Smooth muscle cell of trachea (primary cell): ENCODE measurements at places on chromosomes 6 and 20. TPM values are rescaled to one million over a fixed set of nuclear protein-coding genes. Genes with fewer than 3 reads are reported as not detected.

The SLC17A2 gene
- total RNA-seq = not detected in 2 replicates

The CDKAL1 gene
- total RNA-seq = 17.5 and 23.1 TPM in 2 replicates

The SYTL3 gene
- 4.9 and 7.4 TPM in 2 replicates for total RNA-seq

The ELOVL2 gene
- under 0.01 TPM in 1 of 2 replicates, not detected in the other for total RNA-seq

The PRIM2 gene
- 37.7 and 55.4 TPM in 2 replicates for total RNA-seq

The PRDM13 gene
- not detected in 2 replicates for total RNA-seq

The CALHM6 gene
- 0.33 and 0.44 TPM in 2 replicates for total RNA-seq

The TREM2 gene
- 0.33 and 0.44 TPM in 2 replicates for total RNA-seq

The PSORS1C2 gene
- not detected in 2 replicates for total RNA-seq

The SLC16A10 gene
- total RNA-seq = not detected in 2 replicates

The INSM1 gene
- total RNA-seq = not detected in 2 replicates

The KCNS1 gene
- 0.29 and 2.5 TPM in 2 replicates for total RNA-seq

The RFX6 gene
- not detected in 2 replicates for total RNA-seq

The SYCP2 gene
- 0.44 and 0.50 TPM in 2 replicates for total RNA-seq

The ZNF322 gene
- 16.4 and 17.2 TPM in 2 replicates for total RNA-seq

The CRISP2 gene
- not detected in 2 replicates for total RNA-seq

The RNF217 gene
- total RNA-seq = 10.9 and 14.0 TPM in 2 replicates

The ZNF391 gene
- total RNA-seq = 1.8 and 2.3 TPM in 2 replicates

The OLIG3 gene
- 0.17 TPM in 1 of 2 replicates, not detected in the other for total RNA-seq

The SGK2 gene
- 0.83 TPM in 1 of 2 replicates, not detected in the other for total RNA-seq

The STX11 gene
- 0.50 and 0.87 TPM in 2 replicates for total RNA-seq

The EGFL8 gene
- total RNA-seq = 0.66 and 1.9 TPM in 2 replicates

The IPCEF1 gene
- total RNA-seq = under 0.01 and 0.58 TPM in 2 replicates

The ZNFX1 gene
- total RNA-seq = 36.9 and 72.1 TPM in 2 replicates

The PTPN1 gene
- total RNA-seq = 19.3 and 21.5 TPM in 2 replicates

The TREML1 gene
- not detected in 2 replicates for total RNA-seq

The LY6G6F gene
- total RNA-seq = not detected in 2 replicates

The CD93 gene
- 1.0 TPM in 1 of 2 replicates, not detected in the other for total RNA-seq

The OR14J1 gene
- not detected in 2 replicates for total RNA-seq

The SCRT2 gene
- not detected in 2 replicates for total RNA-seq

The SRPK1 gene
- total RNA-seq = 38.7 and 56.6 TPM in 2 replicates

The BTNL2 gene
- not detected in 2 replicates for total RNA-seq

The SNAI1 gene
- 0.29 and 0.83 TPM in 2 replicates for total RNA-seq

The LGSN gene
- total RNA-seq = under 0.01 TPM in 1 of 2 replicates, not detected in the other

The PROKR2 gene
- total RNA-seq = not detected in 2 replicates

The HCRTR2 gene
- total RNA-seq = not detected in 2 replicates

The HLA-G gene
- 0.17 TPM in 1 of 2 replicates, not detected in the other for total RNA-seq

The TMC2 gene
- not detected in 2 replicates for total RNA-seq

The SLC2A10 gene
- total RNA-seq = 38.0 and 90.1 TPM in 2 replicates

The ANKRD66 gene
- not detected in 2 replicates for total RNA-seq

The TRERF1 gene
- 8.9 and 10.3 TPM in 2 replicates for total RNA-seq

The TBX18 gene
- 28.1 and 55.7 TPM in 2 replicates for total RNA-seq

The DNMT3B gene
- total RNA-seq = 1.7 and 3.8 TPM in 2 replicates

The LY6G5C gene
- 0.66 and 0.73 TPM in 2 replicates for total RNA-seq

The EFCAB8 gene
- 0.44 TPM in 1 of 2 replicates, not detected in the other for total RNA-seq

The SNX21 gene
- 153 and 201 TPM in 2 replicates for total RNA-seq

The TGM3 gene
- total RNA-seq = under 0.01 TPM in 1 of 2 replicates, not detected in the other
